Pancreas (tissue), 10 donors: ENCODE measurements at places on chromosomes 16 and 17. TPM values are rescaled to one million over a fixed set of nuclear protein-coding genes. Genes with fewer than 3 reads are reported as not detected.

DNA sequence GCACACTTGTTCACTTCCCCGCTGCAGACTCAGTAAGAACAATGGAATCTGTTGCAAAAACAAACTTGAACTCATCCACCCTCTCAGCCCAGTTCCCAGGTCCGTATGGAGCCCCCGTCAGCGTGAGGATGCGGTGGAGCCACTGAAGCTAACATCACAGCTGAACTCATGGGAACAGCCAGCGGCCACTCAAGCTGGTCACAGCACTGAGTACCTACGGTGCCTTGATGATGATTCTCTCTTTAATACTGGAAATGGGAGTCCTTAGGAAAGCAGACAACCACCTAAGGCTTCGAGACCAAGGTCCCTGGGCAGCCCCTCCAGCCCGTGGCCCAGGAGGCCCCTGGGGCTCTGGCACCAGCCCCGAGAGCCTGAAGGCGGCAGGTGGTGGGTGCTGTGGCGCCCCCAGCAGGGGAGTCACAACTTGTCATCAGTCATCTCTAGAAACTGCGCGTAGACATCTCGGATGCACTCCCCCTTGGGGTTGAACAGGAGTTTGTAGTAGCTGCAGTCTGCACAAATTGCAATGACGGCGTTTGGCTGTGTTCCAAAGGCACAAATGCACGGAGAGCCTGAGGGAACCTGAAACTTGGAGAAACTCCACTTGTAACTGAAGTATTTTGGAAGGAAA, 31.0 kb upstream of the RHOT1 start:
- H3K4me3 ChIP-seq, result no peak overlapping the region
- DNase-seq, result peak; percentile 45
- no peaks in the 10 kb centered on the region for H3K4me1 ChIP-seq
- no peak overlapping the region for H3K27ac ChIP-seq
- H3K27me3 ChIP-seq, result no peaks in the 10 kb centered on the region

The CBFA2T3 gene
- total RNA-seq, result 22.9 TPM

DNA sequence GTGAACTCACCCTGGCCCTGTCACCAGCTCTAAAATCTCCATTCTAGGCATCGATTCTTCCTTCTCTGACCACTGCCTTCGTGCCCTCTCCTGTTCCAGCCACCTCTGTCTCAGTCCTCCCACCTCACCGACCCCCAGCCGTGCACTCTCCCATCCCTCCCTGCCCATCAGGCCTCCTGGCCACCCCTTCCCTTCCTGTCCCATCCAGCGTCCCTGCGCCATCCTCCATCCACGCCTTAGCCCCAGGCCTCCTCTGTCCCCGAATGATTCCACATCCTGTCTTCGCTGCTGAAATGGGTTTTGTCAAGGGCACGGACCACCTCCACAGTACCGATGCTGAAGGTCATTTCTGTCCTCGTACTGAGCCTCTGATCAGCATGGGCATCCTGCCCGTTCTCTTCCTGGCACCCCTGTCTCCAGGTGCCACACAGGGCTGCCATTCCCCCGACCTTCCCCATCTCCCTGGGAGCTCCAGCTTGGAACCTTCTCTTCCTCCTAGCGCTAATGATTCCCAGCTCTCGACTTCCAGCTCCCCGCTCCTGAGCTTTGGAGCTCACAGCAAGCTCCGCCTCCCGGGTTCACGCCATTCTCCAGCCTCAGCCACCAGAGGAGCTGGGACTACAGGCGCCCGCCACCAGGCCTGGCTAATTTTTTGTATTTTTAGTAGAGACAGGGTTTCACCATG, 2.6 kb downstream of the TRIM65 start:
- no peaks in the 10 kb centered on the region for H3K27me3 ChIP-seq
- peak; percentile 55 for DNase-seq
- no peak overlapping the region for H3K27ac ChIP-seq

The KCNH4 gene
- not detected for total RNA-seq

- no peak overlapping the region for H3K4me3 ChIP-seq
- no peak for DNase-seq
- H3K4me1 ChIP-seq, result no peaks in the 10 kb centered on the region
- H3K36me3 ChIP-seq, result no peaks in the 10 kb centered on the region
These were observed 231.1 kb upstream of the TBX2 start for GRCh38 chr17:61168506-61168905.

DNA sequence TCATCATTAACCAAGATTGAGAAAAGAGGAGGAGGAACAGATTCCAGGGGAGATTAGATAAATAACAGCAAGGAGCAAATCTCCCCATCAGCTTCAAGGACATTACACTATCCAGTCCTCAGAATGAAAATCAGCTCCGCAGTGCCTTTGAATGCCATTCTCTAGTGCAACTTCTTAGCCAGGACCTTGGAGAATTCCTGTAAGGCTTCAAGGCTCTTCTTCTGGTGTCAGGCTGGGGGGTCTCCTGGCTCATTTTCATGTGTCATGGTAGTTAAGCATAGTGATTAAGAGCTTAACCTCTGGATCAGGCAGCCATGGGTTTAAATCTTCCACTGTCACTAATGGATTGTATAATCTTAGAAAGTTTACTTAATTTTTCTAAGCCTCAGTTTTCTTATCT, 137.3 kb upstream of the CCL2 start:
- H3K36me3 ChIP-seq, result no peaks in the 10 kb centered on the region
- H3K27ac ChIP-seq, result no peak overlapping the region
- no peaks in the 10 kb centered on the region for H3K27me3 ChIP-seq
- no peak for DNase-seq
- no peaks in the 10 kb centered on the region for H3K4me1 ChIP-seq
- no peak overlapping the region for H3K4me3 ChIP-seq

- no peaks in the 10 kb centered on the region for H3K27me3 ChIP-seq
- no peak overlapping the region for H3K27ac ChIP-seq
- no peaks in the 10 kb centered on the region for H3K4me1 ChIP-seq
- H3K36me3 ChIP-seq, result no peaks in the 10 kb centered on the region
- no peak for DNase-seq
- no peak overlapping the region for H3K4me3 ChIP-seq
These were observed 97.4 kb upstream of the ZFHX3 start for GRCh38 chr16:73145166-73145880.

DNA sequence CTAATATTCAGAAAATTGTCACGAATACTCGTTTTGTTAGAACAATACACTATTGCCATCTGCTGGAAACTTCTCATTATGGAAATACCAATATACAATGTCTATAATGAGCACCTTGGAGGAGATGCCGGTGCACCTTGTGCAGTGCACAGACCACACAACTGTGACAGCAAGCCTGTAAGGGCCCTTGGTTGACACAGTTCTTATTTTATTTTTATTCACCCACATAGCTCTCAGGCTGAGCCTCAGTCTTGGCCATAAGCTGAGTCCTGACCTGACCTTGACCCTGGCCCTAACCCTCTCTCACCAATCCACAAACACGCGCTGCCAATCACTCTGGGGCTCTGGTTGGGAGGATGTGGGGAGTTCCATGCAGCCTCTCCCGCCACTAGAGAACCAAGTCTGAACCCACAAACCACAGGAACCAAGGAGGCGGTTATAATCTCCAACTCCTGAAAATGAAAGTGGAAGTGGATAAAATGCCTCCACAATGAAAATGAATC, 7.6 kb downstream of the AIPL1 start:
- no peak overlapping the region for H3K27ac ChIP-seq
- no peaks in the 10 kb centered on the region for H3K27me3 ChIP-seq
- no peak overlapping the region for H3K4me3 ChIP-seq
- no peaks in the 10 kb centered on the region for H3K4me1 ChIP-seq
- no peaks in the 10 kb centered on the region for H3K36me3 ChIP-seq
- no peak for DNase-seq

DNA sequence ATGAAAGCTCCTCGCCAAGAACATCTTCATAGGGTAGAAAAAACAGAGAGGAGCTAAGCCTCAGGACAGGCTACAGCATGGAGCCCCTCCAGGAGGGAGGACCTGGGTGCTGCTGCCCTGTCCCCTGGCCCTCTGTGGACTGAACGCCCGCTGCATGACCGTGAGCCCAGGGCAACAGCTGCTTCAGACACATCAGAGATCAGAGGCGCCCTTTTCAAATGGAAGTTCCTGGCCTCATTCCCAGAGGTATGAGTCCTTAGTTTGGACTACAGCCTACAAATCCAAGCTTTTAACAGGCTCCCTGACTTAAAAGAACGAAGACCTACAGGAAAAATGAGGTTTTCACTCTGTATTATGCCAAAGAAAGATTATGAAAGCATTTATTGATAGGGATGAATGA, 48.5 kb downstream of the ZNF18 start:
- H3K4me1 ChIP-seq, result no peaks in the 10 kb centered on the region
- H3K4me3 ChIP-seq, result no peak overlapping the region
- DNase-seq, result peak; percentile 25
- no peaks in the 10 kb centered on the region for H3K36me3 ChIP-seq
- no peak overlapping the region for H3K27ac ChIP-seq

The TRPV3 gene
- total RNA-seq, result 0.93 TPM

The RAB40B gene
- 4.5 TPM for total RNA-seq

DNA sequence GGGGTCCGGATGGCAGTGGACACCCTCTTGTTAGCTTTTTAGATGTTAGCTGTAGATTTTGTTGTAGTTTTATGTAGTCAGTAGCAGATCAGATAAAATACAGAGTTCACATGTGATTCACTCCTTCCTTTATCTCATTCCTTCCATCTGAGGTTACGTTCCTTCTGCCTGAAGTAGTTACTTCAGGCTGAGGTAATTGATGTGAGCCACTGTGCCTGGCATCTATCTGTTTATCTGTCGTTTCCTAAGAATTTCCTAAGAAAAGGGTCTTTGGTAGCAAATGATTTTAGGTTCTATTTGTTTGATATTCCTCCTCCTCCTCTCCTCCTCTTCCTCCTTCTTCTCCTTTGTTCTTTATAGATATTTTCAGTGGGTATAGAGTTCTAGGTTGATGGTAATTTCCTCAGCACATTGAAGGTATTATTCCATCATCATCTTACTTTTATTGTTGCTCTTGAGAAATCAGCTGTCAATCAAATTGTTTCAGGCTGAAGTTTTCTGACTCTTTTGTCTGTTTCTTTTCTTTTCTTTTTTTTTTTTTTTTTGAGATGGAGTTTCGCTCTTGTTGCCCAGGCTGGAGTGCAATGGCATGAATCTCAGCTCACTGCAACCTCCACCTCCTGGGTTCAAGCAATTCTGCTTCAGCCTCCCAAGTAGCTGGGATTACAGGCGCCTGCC, 29.6 kb upstream of the FBXO47 start:
- no peak overlapping the region for H3K4me3 ChIP-seq
- H3K27ac ChIP-seq, result no peak overlapping the region
- H3K4me1 ChIP-seq, result no peaks in the 10 kb centered on the region
- DNase-seq, result no peak
- no peaks in the 10 kb centered on the region for H3K27me3 ChIP-seq

The AOC3 gene
- total RNA-seq, result 8.6 TPM

DNA sequence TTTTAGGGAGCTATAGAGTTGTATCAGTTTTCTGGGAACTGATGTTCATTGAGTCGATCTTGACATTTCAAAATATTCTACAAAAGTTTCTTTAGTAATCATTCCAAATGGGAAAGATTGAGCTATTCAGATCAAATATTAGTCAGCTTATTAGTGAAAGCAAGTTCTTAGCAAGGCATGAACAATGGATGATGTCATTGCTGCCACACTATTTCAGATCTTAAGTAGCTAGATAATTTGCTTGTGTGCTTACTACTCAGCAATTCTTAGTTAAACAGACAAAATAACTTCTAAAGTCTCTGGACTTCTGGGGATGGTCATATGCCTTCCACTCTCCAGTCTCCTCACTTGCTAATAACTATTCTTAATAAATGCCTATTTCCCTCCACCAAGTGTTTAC, 69.0 kb upstream of the CDH8 start:
- no peaks in the 10 kb centered on the region for H3K4me1 ChIP-seq
- DNase-seq, result no peak
- no peaks in the 10 kb centered on the region for H3K27me3 ChIP-seq
- no peaks in the 10 kb centered on the region for H3K36me3 ChIP-seq
- no peak overlapping the region for H3K4me3 ChIP-seq
